Left hindlimb (tissue), 1 donor: ENCODE measurements at places on chromosomes 2 and 18.

GRCh38 chr18:57002627-57003026, 144.3 kb upstream of the BOD1L2 start:
- no peak for DNase-seq

GRCh38 chr18:78734614-78734945, 245.0 kb upstream of the SALL3 start:
- no peak for DNase-seq

DNA sequence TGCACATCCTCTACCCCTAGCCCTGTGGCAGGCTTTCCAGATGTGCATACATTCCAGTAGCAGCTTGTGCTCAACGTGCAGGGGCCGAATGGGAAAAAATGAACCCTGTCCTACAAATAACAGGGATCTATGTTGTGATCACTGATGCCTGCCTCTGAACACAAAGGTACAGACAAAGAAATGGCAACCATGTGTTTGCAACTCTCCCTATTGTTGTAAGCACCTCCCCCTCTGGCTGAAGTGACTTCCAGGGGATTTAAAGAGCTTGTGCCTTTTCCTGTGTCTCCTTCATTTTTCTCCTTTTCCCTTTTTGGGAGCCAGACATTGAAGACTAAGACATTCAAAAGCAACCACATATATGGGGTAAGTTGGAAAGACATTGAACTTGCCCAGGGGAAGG, 21.6 kb downstream of the ARHGAP25 start:
- DNase-seq, result no peak

DNA sequence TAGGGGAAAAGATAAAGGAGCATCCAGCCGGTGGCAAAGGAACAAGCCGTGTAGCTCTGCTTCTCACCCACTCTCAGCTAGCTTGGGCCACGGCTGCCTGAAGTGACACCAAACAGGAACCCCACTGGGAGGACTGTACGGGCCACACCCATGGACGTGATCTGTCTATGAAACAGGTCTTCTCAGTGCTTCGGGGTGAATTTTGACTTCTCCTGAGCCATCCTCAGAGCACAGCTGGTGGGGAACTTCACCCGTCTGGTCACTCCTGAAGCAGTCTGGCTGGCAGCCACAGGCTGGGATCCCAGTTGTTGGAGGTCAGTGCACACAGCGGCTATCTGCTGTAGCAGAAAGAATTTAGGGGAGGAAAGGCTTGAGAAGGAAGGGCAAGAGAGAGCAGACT, 223.8 kb downstream of the FAM210A start:
- DNase-seq, result no peak
